CD4-positive, alpha-beta T cell treated with Interferon alpha-2 for 1 hour (primary cell): ENCODE measurements at places on chromosomes 3 and 15.

DNA sequence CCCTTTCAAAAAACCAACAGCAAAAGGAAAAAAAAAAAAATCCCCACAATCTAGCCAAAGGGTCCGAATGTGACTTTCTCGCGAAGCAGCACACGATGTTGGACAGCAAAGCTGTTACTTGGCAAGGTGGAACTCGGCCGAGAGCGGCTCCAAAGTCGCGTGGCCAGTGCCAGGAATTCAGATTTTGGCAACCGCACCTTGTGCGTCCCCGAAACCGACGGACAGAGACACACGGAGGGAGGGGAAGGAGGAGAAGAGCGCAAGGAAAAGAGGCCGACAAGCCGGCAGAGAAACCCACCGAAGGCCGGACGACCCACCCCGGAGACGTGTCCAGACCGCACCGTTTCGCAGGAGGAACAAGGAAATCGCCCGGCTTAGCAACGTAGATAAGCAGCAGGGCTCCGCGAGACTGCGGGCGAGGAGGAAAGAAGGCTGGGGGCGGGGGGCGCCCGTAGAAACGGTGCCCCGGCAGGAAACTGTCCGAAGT lies 517.3 kb downstream of the MECOM start:
- DNase-seq, result no peak

- no peak for DNase-seq
Measured at GRCh38 chr15:70361891-70362290, 264.2 kb upstream of the TLE3 start.

DNA sequence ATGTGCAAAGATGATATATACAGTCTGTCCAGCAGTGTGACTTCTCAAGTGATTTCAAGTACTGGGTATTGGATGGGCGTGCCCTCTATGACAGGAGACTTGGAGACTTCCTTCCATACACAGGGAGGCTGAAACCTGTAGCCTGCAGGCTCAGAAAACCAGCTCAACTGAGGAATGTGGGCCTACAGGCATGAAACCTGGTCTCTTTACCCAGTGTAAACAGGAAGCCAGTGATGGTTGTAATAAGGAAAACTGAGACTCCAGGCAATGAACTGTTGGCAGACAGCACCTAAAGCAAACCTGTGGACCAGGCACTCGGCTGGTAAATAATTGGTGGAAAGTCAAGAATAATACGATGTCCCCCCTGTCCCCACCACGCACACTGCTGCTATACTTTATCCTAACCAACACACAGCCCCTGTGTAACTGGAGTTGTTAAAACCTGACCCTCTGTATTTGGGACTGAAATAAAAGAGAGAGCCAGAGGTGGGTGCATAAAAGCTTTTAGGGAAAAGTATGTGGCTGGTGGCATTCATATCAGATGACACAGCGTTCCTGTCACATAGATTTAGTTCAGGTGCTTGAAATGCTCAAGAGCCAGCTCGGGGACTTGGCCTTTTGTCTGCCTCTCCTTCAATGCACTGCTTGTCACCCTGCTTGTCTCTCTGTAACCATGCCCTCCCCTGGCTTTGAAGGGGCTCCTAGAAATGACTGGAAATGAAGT lies 144.7 kb downstream of the TPRG1 start:
- DNase-seq, result no peak

GRCh38 chr3:141529256-141529655 lies 42.4 kb downstream of the RASA2 start:
- no peak for DNase-seq

DNA sequence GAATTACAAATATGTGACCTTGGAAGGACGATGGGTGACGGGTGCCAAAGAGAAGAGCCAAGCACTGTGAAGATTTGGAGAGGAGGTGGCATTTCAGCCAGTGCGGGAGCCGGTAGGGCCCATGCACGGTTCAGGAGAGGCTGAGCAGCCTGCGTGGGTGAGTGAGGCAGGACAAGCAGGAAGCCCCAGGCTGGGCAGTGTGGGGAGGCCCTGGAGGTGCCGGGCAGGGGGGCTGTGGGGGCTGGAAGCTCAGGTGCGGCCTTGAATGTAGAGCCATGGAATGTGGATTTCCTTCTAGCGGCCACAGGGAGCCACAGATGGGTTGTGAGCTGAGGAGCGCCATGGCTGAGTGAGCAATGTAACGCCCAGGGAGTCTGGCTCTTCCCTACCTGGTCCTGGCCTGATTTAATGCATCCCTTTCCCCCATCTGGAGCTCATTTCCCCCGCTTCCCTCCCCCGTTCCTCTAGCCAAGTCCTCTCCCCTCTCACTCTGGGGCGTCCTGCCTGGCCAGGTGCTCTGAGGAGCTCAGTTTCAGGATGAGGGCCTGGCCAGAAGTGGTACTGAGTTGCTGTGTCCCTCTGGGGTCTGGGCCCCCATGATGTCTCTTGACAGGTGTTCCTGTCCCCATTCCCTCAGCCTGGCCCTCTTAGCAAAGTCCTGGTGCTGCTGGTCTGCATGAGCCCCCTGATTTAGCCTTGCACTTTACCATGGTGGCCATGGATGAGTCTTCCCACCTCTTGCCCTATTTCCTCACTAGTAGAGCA lies 41.8 kb upstream of the IQSEC1 start:
- no peak for DNase-seq

- no peak for DNase-seq
Measured at GRCh38 chr3:14549256-14549919, 9.2 kb upstream of the GRIP2 start.

DNA sequence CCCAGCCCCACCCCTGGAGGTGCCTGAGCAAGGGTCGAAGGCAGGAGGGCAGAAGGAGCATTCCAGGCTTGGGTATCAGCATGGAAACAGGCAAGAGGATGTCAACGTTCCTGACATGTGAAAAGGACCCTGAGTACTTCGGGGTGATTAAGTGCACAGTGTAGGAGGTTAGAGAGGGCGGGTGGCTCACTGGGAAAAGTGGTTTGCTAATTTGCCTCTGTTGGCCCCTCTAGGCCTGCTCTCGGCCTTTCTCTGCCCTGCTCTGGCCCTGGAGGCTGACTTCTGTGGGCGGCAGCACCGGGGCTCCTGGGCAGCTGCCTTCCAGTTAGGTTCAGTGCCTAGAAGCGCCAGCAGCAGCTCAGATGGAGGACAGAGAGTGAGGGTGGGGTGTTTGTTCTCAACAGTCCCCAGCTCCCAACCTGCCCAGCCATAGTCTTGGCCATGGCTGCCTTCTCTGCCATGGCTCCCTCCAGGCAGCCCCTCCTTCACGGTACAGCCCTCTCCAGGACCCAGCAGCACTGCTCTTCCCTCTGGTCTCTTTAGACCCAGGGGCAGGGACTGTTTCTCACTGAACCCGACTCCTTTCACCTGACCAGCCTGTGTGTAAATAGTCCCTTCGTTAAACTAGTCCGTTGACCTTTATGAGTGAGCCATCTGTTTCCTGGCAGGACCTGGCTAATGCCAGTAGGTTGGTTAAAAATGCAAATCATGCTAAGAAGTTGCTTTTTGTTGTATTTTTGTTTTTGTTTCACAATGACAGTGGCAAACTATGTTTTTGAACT lies 107.1 kb upstream of the TPM1 start:
- DNase-seq, result no peak

DNA sequence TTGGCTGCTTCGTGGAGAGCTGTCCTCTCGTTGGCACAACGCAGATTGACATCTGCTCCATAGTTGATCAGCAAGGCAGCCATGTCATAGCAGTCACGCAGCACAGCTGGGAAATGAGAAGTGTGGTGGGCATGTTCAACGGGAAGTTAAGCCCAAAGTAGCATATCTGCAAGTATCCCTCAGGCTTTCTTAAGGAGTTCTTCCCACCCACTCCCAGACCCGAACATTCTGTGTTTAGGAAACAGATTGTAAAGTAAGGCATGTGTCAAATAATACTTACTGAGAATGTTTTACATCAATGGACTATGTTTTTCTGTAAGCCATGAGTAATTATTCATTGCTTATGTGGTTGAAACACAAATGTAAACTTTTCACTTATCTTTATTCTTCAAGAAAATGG lies 9.2 kb downstream of the ASB14 start:
- no peak for DNase-seq

GRCh38 chr3:43619588-43619987 lies 2.2 kb downstream of the ANO10 start:
- DNase-seq, result no peak

DNA sequence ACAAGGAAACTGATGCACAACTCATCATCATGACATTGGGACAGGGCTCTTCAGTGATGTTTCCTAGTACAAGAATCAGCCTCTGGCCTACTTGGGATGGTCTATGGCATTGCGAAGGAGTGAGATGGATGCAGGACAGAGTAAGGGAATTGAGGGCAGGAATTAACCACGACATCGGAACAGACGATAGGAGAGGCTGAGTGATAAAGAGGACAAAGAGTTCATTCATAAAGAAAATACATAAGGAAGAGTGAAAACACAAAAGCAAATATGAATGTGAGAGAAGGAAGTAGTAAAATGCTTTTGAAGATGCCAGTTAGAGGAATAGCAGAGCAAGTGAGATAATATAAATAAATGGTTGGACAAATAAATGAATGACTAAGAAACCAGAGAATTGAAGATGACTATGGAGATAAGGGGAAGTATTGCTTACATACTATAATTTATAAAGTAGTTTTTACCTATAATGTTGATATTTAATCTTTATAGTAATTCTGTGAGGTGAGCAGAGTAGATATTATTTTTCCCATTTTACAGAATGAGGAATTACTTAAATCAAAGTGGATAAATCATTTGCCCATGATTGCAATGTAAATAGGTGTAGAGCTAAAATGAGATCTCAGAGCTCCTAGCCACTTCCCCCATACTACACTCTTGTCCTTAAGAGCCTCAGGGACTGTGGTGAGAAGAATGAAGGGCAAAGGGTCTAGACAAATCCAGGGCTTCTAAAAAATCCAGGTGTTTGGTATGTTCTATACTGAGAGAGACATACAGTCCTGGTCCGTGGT lies 203.3 kb downstream of the DTWD1 start:
- DNase-seq, result no peak

DNA sequence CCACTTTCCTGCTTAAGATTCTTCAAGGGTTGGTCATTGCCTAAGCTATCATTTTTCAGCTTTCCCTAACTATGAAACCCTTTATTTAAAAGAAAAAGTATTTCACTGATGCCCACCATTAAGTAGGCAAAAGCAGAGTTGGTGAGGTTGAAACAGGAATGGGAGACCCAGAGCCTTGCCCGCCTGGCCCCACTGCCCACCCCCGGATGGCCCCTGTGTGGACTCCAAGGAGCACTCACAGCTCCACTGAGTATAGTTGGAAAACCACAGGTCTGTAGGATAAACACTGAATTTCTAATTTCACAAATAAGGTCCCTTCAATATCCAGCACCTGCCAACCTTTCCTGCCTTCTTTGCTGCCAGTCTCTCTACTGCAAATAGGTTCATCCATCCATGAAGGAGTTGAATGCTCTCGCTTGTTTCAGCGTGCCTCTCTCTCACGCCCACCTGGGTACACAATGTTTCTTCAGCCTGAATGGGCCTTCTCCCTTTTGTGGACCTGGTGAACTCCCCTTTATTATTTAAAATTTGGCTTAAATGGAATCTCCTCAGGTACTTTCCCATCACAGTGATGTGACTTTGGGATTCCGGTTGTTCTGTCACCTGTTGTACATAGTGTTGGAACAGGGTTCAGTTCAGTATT lies 8.7 kb upstream of the ACAP2 start:
- no peak for DNase-seq

GRCh38 chr3:118943597-118943996 lies 91.0 kb downstream of the IGSF11 start:
- DNase-seq, result no peak

DNA sequence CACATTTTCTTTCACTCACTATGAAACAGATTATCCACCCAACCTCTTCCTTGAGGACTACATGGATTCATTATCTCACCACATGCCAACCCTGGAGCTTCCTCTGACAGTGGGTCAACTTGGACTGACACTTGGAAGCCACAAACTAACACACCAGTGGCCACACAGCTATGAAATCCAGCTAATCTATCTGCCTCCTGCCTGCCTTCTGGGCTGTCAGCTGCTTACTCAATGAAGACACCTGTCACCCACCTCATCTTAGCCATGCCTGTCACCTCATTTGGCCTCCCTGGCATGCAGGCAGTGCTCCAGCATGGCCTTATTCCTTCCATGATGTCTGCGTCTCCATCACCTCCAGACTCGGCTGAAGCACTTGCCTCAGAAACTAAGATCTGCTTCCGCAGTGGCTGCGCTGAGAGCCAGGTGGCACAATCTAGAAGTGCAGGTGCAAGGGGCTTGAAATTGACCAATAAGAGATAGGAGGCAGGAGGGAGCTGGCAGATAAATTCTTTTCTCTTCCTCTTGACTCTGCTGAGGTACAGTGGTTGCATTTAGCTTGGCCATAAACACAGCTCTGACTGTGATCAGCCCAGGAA lies 105.2 kb upstream of the RNF7 start:
- DNase-seq, result no peak
